ENCODE measurements at places on chromosomes 4 and X.

- DNase-seq, result no peak
Measured at GRCh38 chr4:153223930-153224329, 19.7 kb downstream of the TRIM2 start.

- no peak for DNase-seq
Measured at GRCh38 chr4:137794764-137795254, 262.5 kb upstream of the PCDH18 start.

DNA sequence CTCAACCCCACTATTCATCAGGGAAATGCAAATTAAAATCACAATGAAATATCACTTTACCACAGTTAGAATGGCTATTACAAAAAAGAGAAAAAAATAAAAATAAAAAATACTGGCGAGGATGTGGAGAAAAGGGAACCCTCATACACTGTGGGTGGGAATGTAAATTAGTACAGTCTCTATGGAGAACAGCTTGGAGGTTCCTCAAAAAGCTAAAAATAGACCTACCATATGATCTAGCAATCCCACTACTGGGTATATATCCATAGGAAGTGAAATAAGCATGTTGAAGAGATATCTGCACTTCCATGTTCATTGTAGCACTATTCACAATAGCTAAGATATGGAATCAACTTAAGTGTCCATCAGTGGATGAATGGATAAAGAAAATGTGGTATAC lies 50.5 kb upstream of the PAGE1 start:
- DNase-seq, result no peak

DNA sequence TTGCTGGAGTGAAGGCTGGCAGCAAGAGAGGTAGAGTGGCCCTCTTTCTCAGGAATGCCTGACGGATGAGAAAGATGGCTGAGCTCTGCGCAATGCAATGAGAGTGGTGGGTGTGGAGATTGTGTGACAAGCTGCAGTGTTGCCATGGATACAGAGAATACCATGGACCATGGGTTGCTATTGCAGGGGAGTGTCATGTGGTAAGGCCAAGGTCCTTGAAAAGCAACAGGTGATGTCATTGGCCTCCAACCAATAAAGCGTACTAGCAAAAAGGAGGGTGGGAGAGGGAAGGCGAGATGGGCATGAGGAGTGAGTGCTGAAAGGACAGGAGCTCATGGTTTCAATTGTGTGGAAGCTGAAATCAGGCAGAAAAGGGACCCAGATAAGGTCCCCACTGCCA lies 1.8 kb downstream of the PNMA5 start:
- DNase-seq, result no peak

DNA sequence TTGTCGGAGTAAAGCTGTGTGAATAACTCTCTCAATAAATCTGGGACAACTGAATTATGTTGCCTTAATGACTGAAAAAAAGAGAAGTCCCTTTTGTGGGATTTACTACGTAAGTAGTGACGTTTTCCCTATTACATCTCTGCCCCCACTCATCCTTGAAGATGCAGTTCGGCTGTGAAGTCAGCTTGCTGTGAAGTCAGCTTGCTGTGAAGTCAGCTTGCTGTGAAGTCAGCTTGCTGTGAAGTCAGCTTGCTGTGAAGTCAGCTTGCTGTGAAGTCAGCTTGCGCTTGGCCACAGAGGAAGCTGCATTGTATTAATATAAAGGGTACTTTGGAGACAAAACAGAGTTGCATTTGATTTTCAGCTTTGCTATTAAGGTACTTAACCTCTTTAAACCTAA lies 8.0 kb upstream of the VAMP7 start:
- no peak for DNase-seq

Measured in CD4-positive, alpha-beta T cell treated with Interleukin-12 subunit alpha and Interleukin-12 subunit beta, for 1 hour (primary cell).